Stomach (tissue), 19 donors: ENCODE measurements at places on chromosomes 4 and X. TPM values are rescaled to one million over a fixed set of nuclear protein-coding genes. Genes with fewer than 3 reads are reported as not detected.
A peak's percentile ranks its signal among the peaks of the same experiment; 100 is the strongest.

GRCh38 chr4:172648471-172648870 is 520.1 kb upstream of the GALNT7 start:
- no peak for DNase-seq

- DNase-seq: no peak
Observed at GRCh38 chr4:111228874-111229273, 606.0 kb upstream of the PITX2 start.

DNA sequence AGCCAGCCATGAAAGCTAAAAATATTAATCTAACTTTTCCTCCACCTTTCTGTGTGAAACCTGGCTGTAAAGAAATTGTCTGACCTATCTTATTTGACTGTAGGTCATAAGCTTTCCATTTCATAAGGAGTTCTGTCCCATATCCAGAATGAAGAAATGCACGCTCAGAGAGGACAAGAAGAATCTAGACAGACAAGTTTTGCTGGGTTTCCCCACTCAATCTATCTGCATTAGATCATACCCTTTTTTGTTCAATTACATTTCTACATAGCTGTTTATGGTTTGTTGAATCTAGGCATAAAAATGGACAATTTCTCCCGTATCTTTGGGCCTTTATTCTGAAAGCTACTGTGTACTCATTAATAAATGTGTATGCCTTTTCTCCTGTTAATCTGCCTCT is 1495.1 kb downstream of the C4orf33 start:
- no peak for DNase-seq

GRCh38 chrX:85836868-85837267 is 210.5 kb downstream of the CHM start:
- no peak for DNase-seq

DNA sequence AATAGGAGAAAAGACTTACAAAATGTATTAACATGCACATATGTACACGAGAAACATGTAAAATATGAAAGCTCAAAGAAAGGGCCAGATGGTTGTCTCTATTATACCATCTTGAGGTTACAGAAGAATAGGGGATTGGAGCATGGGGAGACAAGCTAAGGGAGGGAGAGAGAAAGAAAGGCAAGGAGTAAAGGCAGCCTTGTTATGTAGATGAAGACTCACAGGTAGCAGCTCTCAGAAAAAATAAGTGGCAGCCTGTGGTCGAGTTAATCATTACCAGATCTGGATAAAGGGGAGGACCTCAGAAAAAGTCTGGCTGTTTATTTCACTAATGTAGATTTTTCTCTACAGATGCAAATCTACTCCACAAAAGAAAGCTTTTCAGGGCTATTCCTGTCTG is 26.6 kb upstream of the PPP1R2C start:
- DNase-seq: peak; percentile 17

DNA sequence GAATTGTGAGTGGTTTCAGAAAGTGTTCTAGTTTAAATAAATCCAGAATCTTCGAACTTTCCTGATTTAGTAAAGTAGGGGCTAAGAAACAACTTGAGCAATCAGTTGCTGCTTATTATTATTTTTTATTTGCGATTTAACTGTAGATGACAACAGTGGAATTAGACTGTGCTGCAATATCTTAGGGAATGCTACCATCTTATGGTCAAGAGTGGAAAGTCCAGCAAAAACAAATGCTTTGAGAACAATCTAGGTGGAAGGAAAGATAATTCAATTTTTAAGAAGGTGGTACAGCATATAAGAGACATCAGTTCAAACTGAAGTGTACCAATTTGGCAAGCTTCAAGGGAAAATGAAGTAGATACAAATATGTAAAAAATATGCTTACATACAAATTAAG is 73.3 kb downstream of the CYLC1 start:
- no peak for DNase-seq

DNA sequence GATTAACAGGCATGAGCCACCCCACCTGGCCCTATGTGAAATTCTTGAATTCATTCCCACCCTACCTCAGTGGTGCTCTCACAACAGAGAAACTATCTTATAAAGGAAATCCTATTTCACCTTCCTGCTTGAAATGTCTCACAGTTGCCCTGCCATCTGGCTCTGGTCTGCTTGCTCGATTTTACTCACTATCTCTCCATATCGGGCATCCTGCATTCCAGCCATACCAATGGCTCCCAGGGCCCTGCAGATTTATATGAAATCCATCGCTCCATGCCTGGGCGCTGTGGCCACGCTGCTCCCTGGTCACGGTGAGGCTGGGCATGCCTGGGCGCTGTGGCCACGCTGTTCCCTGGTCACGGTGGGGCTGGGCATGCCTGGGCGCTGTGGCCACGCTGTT is 15.8 kb downstream of the SORBS2 start:
- DNase-seq: no peak

DNA sequence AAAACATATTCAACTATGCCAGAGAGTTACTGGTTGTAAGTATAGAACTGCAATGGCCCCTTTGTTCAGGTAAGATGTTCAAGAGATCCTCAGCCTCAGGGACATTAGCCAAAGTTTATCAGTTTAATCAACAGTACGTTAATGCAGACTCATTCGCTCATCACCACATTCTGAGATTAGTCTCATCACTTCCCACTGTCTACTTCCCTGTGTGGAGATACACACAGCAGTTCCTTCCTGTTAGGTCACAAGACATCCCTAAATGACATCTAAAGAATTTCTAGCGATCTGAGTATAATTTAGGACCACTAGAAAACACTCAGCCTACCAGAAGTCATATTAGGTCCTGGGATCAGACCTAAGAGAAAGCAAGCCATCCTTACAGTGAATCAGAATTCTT is 10.4 kb downstream of the SLC10A7 start:
- no peak for DNase-seq

The CFAP99 gene
- total RNA-seq: not detected

The CDKL5 gene
- total RNA-seq: 21.4 TPM

The PAGE4 gene
- total RNA-seq: not detected

The MAMLD1 gene
- total RNA-seq: not detected
